Frontal cortex (tissue), 4 donors: ENCODE measurements at places on chromosomes 1 and 21.
A peak's percentile ranks its signal among the peaks of the same experiment; 100 is the strongest.

GRCh38 chr1:244212219-244212618, 161.1 kb downstream of the ZBTB18 start:
- no peak for DNase-seq

DNA sequence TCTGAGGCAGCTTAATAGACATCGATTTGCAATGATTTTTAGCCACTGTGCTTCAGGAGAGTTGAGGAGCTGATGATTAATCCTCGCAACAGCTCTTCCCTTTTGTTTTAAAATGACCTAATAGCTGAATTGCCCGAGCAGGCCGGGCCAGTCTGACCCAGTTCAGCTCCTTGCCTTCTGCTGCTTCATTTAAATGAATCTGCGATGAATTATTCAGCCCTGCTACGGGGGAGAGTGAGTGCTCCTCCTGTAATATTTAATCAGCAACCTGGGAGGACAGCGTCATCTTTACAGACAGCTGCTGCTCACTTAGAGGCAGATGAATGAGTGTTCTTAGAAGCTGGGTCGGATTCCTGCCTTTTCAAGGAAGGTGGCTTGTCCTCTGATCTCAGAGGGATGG, 325.1 kb downstream of the CAMTA1 start:
- no peak for DNase-seq

GRCh38 chr21:31457675-31458074, 113.6 kb upstream of the TIAM1 start:
- DNase-seq = no peak

DNA sequence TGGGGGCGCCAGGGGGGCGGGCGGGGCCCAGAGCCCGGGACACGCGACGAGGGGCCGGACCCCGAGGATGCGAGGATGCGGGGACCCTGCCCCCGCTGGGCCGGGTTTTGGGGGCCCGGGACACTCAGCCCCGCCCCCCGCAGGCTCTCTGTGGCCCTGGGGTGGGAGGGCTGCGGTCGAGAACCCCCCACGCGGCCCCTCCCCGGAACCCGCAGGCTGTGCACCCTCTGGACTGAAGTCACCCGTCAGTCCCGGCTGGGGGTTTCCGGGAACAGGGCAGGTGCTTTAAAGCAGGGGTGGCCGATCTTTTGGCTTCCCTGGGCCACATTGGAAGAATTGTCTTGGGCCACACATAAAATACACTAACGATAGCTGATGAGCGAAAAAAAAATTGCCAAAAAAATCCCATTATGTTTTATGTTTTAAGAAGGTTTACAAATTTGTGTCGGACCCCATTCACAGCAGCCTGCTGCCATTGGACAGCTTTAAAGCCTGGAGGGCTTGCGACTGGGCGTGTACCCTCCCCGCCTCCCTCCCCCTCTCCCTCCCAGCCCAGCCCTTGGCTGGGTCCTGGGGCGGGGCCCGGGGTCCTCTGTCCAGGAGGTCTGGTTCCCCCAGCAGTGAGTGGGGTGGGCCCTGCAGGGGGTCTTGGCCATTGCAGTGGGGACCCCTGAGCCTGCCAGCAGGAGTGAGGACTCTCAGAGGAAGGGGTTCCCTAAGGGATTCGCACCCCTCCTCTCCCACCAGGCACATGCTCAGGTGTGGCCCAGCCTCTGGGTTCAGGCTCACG, 21.6 kb upstream of the C1orf159 start:
- no peak for DNase-seq

- no peak for DNase-seq
Measured at GRCh38 chr1:16167331-16168143, 11.7 kb upstream of the EPHA2 start.

DNA sequence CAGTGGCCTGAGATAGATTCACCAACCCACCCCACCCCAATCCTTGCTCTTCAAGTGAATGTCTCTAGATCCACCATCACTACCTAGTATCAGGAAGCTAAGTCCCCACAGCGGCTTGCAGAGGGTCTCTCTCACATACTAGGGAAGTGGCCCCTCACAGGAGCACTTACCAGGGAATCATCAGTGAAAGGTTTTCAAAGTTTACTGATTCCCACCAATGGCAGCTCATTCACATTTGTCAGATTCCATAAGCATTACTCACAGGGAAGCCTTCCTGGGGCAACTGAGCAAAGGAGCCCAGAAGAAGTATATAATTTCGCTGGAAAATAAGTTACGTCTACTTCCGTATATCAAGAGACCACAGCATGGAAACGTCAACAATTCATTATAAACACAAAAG, 120.8 kb downstream of the GREM2 start:
- no peak for DNase-seq

DNA sequence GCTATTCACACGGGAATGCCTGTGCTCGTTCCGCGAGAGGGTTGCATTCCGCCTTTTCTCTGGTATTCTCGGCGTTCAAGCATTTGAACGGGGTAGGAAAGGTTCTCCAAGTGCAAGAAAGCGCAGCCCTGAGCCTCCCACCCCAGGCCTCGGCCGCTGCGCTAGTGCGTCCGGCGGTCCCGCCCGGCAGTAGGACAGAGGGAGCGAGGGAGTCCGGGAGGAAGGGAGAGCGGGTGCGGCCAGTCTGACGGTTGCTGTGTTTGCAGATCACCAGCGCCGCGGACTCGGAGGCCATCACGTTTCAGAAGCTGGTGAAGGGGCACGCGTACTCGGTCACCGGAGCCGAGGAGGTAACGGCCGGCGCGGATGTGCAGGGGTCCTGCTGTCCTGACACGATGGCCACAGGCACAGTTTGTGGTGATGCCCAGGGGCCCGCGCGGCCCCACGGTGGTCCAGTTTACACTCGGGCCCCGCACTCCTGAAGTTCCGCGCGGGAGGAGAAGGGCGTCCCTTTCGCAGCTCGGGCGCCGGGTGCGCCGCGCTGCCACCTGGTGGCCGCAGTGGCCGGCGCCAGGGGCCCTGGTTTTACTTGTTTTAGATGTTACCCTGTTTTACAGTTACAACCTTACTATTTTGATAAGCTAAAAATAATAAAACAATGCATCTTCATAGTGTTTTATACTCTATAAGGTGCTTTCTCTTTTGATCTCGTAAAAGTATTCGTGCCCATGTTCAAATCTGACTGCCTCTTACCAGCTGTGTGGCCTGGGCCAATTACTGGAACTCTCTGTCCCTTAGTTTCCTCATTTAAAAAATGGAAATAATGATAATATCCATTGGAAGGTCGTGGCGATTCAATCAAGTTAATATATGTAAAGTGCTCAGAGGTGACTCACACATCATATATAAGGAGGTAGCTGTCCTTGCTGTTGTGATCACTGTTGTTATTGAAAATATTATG, 36.7 kb downstream of the CAPN2 start:
- peak; percentile 78 for DNase-seq

DNA sequence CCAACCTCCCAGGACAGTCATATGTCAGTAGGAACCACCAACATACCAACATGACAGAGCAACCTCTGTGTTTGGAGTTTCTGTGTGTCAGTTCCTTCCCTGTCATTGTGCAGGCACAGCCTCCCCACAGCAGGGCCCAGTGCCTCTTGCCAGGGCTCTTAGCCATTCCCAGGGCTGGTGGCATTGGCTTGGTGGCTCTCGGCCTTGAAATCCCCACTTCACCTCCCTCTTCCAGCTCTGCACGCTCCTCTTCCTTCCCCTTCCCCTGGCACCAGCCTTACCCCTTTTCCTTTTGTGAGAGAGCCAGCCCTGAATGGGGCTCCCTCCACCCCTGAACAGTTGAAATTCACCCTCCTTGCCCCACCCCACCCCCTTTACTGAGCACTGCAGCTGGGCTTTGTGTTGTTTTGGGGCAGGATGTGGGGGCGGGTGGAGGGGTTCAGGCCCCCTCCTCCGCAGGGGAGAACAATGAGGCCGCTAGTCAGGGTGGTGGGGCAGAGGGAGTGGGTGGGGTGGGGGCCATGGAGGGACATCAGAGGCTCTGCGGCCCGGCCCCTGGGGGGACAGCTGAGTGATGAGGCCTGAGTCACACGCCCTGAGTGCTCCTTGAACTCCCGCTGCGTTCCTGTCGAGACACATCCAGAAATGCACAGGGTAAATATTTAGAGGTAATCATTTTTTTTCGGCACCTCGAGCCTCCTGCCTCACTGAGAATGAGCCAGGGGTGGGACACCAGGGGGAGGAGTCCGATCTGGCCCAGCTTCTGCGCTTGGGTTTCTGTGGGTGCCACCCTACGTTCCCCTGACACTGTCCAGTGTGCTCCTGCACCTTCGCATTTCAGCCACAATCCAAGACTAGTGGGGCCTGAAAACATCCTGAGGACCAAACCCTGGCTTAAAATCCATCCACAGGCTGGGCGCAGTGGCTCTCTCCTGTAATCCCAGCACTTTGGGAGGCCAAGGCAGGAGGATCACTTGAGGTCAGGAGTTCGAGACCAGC, 28.6 kb downstream of the LGR6 start:
- no peak for DNase-seq

GRCh38 chr21:31110430-31110829, 72.2 kb upstream of the KRTAP19-8 start:
- DNase-seq = peak; percentile 33

DNA sequence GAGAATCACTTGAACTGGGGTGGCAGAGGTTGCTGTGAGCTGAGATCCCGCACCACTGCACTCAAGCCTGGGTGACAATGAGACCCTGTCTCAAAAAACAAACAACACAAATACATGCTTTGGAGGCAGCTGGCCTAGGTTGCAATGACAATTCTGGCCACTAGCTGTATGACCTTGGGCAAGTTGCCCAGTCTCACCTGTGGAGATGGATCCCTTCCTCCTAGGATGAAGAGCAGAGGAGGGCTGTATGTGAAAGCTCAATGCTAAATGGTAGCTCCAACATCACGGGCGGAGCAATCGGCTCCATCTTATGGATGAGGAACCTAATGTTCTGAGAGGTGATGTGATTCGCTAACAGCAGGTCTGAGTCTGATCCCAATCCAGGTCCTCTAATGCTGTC, 20.6 kb downstream of the ADORA1 start:
- no peak for DNase-seq

- no peak for DNase-seq
Measured at GRCh38 chr1:30853350-30853749, 55.2 kb downstream of the SDC3 start.

DNA sequence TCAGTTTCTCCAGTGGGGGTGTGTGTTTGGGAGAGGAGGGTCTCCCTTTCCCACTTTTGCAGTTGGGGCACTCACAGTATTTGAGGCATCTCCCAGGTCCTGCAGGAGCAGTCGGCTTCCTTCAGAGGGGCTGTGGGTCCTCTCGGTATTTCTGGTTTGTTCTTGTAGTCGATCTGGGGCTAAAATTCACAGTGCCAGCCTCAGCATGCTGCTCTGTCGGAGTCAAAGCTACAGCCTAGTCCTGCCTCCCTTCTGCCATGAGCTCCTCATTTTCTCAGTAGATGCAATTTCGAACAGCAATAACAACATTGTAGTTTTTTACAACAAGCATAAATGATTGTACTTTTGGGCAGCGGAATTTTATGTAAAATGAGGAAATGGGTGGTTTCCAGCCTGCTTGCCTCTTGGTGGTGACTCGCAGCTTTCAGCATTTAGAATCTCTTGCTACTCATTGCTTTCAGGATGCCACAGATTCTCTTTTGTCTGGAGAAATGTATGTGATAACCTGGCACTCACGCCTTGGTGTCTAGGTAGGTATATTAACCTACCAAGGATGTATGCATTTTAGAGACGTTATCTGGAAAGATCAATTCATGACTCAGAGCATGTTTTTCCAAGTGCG, 82.4 kb upstream of the C21orf91 start:
- no peak for DNase-seq

DNA sequence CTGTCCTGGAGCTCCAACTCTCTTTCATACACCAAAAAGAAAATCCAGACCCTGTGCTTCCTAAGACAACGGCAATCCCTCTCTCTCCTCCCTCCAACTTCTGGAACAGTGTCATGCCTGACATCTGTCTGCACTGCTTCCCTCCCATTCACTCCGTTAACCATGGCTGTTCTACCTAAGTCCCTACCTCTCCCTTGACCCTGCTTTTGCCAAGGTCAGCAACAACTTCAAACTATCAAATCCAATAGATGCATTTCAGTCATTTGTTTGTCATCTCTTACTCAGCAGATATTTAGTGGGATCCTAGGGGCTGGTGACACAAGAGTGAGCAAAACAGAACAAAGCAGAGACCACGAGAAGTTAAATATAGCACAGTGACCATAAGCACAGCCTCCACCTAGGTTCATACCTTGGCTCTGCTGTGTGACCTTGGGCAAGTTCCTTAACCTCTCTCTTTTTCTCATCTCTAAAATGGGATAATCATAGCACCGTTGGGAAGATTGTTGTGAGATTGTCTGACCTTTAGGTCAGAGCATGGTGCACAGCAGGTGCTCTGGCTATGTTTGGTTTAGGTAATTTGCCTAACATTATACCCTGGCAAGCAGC, 88.9 kb downstream of the TMEM53 start:
- DNase-seq = no peak

- no peak for DNase-seq
Measured at GRCh38 chr1:26281971-26282370, 2.1 kb downstream of the SH3BGRL3 start.

DNA sequence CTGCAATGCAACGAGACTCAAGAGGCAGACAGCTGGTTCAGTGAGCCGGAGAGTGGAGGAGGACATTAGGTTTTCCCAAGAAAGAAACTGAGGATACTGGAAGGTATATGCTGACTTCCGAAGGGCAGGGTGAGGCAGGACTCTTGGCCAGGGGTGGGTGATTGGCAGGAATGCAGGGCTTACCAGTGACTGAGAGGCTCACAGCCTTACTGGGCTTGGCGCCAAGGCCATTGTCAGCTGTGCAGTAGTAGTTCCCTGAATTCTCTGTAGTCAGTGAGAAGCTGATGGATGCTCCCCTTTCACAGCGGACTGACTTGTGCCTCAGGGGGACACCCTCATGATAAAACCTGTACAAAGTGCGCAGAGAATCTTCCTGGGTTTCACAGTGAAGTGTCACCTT, 9.6 kb downstream of the FCRL5 start:
- no peak for DNase-seq

GRCh38 chr1:115067161-115067859, 22.0 kb downstream of the TSPAN2 start:
- no peak for DNase-seq

DNA sequence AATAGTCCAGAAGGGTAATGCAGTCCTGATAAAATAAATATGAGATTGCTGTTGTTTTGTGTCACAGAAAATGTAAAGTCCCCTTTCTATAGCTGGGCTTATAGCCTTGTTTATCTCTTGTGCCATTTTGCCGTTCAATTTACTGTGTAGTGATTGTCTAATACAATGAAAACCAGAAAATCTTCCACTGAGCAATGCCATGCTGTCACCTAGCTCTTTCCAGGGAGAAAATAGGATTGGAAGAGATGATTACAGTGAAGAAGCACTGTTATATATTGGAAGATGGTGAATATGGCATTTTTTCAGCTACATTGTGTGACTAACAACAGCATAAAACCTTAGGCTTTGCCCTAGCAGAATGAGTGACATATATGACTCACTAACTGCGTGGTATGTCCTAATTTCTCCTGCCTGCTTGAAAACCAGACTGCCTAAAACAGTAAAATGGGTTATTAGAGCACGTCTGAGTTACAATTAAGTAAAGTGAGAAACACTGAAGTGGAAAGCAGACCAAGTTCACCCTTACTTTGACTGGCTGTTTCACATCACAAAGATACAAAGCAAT, 332.4 kb upstream of the ZP4 start:
- no peak for DNase-seq

GRCh38 chr1:155177918-155178281, 4.3 kb downstream of the TRIM46 start:
- no peak for DNase-seq

GRCh38 chr1:23581219-23581618, 21.9 kb upstream of the ID3 start:
- DNase-seq = peak; percentile 50
